ENCODE measurements at places on chromosomes 2 and 18.

GRCh38 chr2:22382479-22383169 is 1002.4 kb upstream of the KLHL29 start:
- DNase-seq, result no peak

DNA sequence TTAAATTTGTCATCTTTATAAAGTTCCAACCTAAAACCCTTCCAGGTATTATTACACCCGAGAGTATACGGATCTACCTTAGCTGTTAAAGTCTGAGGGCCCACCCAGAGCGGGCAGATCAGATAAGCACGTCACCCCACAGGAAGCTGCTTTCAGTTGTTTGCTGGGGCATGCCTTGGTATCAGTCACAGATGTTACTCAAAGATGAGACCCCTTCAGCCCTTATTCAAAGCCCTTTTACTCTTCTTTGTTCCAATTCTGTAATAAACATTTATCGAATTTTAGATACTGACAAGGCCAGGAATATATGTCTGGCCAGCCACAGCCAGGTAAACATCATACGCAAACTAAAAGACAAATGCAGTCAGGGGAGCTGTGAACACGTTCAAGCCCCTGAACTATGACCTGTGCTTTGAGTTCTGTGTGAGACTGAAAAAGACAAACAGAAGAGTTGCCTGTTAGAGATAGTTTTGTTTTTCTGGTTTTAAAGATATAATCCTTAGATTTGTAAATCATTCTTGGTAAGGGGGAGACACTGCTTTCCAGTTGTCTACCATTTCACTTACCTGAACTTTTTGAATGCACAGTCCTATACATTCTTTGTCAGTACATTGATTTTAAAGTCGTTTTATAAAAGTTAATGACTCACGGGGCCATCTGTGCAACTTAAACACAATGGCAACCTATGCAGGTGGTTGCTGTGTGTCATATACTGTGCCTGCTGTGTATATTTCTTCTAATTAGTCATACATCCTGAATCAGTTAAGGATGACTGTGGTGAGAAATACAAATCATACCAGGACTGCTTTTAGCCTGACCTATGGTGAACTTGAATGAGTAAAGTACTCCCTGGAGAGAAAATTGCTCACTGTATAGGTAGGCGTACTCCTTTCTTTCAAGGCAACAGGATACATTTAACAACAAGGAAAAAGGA is 100.5 kb upstream of the ITPRID2 start:
- DNase-seq, result no peak

DNA sequence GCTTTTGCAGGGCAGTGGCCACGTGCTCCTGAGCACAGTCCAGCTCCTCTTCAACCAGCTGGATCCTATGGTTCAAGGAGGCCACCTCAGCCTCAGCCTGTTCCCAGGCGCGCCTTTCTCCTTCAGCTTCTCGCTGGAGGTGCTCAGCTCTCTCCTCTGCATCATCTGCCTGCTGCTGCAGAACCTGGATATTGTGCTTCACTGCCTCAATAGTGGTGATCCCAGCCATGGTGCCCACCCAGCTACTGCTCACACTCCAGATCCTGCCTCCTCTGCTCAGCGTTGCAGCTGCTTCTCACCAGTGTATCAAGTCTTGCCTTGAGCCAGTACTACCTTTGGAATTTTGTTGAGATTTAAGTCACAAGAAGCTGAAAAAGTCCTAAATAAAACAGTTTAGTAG is 67.9 kb downstream of the ASXL2 start:
- no peak for DNase-seq

DNA sequence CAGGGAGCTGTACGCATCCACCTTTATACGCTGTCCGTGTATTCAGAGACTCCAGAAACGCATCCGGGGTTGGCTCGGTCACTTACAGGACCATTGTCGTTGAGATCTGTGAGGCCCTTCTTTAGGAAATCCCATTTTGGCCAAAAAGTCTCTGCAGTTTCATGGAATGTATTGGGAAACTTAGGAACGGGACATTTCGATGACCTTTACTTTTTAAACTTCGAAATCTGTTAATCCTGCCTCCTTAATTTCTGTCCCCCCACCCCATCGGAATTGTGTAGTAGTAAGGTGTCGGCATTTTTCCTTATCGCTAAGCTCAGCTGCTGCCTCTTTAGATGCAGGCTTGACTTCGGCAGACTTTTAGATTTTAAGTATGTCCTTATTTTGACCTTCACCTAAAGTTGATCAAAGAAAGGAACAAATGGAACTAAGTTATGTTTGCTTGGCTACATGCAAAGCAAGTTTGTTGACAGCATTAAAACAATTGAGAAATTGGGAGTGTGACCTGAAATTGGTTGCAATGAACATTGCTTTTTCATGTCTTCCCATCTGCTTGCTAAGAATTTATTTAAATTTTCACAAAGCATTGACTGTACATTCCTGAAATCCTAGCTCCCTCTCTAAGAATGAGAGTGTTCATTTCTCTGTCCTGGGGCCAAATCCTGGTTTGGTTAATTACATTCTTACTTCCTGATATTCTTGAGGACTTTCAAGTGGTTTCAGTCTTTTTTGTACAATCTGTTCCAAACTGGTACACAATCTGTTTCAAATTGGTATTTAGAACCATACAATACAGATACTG is 884 bp upstream of the RAPH1 start:
- DNase-seq, result no peak

- no peak for DNase-seq
These were observed 2.9 kb upstream of the MGAT5 start for GRCh38 chr2:134250840-134251461.

GRCh38 chr2:65791404-65791975 is 359.1 kb upstream of the SPRED2 start:
- DNase-seq, result no peak

DNA sequence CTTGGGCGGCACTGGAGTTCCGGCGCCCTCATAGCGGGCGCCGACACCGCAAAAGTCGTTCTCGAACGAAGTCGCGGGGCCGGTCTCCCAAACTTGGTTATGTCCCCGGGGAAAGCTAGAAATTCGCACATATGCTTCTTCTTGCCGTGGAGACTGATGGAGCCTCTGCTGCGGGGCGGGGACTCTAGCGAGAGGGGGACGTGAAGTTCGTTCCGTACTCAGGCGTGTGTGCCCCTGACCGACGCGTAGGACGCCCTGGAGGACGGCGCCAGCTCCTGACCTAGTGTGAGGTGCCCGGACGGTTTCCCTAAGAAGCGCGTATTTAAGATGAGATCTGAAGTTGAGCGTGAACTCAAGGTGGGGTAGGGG is 465 bp downstream of the RBM44 start:
- no peak for DNase-seq

GRCh38 chr18:44828080-44828479 is 147.4 kb downstream of the SETBP1 start:
- no peak for DNase-seq

DNA sequence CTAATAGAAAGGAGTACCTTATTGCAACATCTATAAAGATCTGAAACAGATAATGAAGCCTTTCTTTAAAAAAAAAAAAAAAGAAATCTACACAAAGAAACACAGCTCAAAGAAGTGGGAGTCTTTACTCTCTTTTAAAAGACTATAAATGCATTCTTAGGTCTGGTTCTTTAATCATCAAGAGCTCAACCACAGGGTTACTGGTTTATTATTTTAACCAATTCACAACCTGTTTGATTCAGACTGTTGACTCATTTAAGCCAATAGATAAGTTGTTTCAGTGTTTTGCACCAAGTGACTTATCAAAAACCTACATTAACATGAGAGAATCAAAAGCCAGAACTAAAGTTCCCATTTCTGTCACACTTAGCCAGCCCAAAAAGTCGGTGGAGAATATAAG is 93.1 kb downstream of the TCF4 start:
- DNase-seq, result no peak

GRCh38 chr2:137339051-137339450 is 573.7 kb downstream of the THSD7B start:
- no peak for DNase-seq

DNA sequence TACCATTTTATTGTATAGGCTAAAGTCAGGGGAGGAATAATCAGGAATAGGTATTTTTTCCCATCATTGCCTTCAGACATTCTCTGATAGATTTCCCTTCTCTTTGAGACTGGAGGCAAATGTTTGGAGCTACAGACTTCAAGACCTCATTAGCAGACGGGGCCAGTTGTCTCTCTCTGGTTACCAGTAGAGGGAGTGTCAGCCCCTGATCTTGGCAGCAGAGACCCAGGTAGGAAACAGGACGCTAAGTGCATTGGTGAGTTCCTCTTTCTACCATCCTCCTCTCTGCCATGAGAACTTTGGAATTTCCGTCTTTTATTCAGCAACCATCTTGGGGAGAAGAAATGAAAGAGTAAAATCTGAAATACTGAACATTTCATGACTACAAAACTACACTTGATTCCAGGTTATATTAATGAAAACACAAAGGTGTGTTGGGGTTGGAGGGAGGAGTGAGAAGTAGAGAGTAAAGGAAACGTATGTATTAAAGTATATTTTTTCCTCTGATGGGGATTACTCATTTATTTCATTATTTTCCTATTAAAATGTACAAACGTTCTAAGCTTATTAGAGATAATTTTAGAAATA is 186.2 kb upstream of the GCFC2 start:
- no peak for DNase-seq

- DNase-seq, result no peak
These were observed 27.2 kb upstream of the BBS5 start for GRCh38 chr2:169452080-169452479.

All from activated T-helper 1 cell treated with Interleukin-2 at 50 U/mL for 16 hours (primary cell).